NCI-H1694 (cell line): ENCODE measurements at places on chromosomes 12 and 14.
A peak's percentile ranks its signal among the peaks of the same experiment; 100 is the strongest.

DNA sequence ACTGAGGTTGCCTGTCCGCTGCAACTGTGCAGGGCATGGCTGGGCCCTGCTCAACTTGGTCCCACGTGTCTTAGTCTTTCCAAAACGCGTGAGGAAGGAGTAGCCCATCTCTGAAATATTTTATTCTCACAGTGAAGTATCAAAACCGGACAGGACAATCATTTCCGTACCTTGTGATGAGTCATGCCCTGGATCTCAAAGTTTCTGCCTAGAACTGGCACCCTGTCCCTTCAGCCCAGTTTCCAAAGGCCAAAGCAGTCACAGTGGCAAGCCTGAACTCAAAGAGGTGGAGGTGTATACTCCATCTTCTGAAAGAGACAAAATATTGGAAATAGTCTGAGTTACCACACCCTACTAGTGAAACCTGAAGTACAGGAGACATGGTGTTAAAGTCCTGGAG, 28.5 kb upstream of the SRGAP1 start:
- DNase-seq, result no peak

DNA sequence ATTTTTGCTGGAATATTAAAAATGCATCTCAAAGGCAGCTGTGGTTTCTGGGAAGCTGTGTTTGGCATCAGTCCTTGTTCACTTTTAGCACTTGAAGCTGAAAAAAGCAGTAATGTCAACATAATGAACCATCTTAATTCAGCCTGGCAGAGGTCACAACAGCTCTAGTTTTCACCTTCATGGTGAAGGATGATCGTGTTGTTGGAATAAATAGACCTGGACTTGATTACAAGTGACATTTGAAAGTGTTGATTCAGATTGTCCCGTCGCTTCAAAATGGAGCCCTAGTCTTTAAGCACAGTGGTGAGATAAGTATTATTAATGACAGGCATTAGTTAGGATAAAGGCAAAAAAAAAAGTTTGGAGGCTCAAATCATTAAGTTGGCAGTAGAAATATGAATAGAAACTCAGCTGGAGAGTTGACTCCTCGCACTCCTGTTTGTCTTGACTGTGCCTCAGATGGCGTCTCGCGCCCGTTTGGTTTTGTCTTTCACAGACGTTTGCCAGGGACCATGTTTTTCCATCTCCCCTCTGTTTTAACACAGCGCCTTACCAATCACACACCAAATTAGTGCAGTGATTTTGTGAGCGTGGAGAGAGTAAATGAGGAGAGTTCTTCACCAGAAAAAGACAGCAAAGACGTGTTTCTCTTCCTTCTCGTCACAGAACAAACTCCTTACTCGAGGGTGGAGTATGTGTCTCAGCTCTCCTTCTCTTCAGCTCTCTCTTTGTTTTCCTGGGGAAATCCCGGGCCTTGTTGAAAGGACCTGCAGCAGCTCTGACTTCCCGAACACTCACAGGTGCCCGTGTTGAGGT, 53.4 kb upstream of the MMP17 start:
- no peak for DNase-seq

DNA sequence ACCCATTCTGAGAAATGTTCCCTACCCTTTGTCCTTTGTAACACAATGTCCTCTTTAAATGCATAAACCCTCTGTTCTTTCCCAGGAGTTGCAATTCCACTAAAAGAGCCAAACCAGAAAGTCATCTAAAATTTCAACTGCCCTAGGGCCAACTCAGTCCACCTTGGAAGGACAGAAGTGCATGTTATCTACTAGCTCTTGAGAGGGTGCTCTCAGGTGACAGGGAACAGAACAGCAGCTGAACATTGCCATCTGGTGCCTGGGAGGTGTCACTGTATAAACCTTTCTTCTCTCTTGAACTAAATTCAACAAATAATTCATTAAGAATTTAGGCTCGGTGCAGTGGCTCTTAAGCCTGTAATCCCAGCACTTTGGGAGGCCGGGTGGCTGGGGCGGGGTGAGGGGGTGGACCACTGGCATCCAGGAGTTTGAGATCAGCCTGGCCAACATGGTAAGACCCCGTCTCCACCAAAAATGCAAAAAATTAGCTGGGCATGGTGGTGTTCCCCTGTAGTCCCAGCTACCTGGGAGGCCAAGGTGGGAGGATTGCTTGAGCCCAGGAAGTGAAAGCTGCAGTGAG, 10.3 kb upstream of the FERMT2 start:
- DNase-seq, result peak; percentile 25

DNA sequence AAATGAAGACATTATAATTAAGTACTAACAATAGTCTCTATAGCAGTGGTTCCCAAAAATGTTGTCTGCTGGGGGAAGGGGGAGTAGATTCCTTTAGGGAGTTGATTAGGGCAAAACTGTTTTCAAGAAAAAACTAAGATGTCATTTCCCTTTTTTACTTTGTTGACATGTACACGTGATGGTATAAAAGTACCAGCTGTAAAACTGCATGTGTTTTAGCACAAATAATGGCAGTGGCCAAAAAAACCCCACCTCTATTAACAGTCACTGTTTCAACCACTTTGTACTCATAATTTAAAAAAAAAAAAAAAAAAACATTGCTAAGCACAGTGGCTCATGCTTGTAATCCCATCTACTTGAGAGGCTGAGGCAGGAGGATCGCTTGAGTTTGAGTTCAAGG, 61.7 kb downstream of the PPP1R12A start:
- DNase-seq, result no peak

DNA sequence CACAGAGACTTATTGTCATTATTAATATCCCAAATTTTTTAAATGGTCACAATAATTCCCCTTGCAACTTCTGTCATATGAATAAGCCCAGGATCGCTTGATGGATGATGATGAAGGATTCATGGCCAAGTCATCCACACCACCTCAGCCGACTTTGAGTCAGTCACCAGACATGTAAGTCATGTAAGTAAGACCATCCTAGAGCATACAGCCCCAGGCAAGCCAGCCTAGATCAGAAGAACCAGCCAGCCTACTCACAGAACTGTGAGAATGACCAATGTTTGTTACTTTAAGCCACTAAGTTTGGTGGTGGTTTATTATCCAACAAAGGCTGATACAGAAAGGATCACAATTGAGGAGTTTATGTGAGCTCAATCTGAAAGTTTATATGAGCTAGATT, 341.8 kb downstream of the NRXN3 start:
- no peak for DNase-seq

- no peak for DNase-seq
Observed at GRCh38 chr14:61581955-61582615, 113.2 kb upstream of the HIF1A start.

- no peak for DNase-seq
Observed at GRCh38 chr12:43580601-43581000, 28.6 kb upstream of the ADAMTS20 start.

- no peak for DNase-seq
Observed at GRCh38 chr12:89433634-89434033, 81.3 kb upstream of the DUSP6 start.

DNA sequence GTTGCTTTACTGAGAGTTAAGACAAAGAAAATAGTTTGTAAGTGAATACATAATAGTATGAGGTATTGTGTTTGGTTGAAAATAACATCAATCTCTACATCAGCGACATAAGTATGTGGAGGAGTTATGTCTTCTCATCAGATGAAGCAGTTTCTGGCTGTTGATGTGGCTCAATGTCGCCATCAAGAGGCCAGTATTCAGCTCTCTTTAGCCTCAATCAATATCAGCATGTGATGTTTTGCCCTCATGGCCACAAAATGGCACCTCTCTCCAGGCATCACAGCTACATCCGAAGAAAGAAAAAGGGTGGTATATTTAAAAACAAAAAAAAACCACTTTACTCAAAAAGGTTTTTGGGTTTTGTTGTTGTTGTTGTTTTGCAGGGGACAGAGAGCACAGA, 302.3 kb upstream of the TMEM132C start:
- no peak for DNase-seq

DNA sequence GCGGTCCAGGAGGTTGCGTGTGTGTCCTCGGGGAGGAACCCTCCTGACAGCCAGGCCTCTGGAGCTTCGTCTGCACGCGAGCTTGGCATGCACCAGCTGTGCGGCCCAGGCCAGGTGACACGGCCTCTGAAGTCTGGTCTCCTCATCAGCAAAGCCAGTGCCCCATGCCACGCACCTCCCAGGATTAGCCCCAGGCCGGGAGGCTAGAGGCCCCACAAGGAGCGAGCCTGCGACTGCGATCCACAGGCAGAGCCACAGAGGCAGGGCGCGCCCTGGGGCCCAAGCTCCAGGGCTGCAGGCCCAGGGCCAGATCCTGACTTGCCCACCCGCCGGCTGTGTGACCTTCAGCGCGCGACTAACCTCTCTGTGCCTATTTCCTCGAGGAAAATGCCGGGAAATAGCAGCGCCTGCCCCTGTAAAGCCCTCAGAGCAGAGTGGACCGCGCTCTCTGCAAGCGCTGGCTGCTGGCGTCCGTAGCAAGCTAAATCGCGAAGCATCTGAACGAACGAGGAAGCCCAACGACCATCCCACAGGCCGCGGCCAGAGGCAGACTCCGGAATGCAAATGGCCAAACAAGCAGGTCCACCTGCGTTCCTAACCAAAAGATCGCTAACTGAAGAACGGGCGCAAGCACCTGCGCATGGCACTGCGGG, 492 bp upstream of the BTBD6 start:
- DNase-seq, result no peak

DNA sequence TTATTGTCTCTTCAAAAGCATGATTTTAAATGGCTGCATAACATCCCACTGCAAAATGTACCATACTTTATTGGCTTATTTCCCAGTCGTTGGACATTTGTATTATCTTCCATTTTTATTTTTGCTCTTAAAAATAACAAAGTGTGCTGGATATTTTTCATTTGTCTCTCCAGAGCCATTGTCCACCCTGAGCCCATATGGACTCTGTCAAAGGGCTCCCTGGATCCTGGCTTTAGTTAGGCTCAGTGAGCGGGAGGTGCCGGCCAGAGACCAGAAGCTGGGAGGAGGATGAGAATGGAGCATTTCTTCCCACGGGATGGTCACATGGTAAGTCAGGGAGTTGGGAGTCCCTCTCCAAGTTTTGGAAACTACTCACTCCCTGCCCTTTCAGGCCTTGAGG, 296.9 kb downstream of the NUAK1 start:
- DNase-seq, result no peak

GRCh38 chr12:110310763-110311162, 29.7 kb downstream of the ATP2A2 start:
- DNase-seq, result no peak

- DNase-seq, result no peak
Observed at GRCh38 chr12:130813949-130814348, 25.1 kb downstream of the STX2 start.

GRCh38 chr12:104522985-104523722, 66.4 kb downstream of the CHST11 start:
- no peak for DNase-seq

DNA sequence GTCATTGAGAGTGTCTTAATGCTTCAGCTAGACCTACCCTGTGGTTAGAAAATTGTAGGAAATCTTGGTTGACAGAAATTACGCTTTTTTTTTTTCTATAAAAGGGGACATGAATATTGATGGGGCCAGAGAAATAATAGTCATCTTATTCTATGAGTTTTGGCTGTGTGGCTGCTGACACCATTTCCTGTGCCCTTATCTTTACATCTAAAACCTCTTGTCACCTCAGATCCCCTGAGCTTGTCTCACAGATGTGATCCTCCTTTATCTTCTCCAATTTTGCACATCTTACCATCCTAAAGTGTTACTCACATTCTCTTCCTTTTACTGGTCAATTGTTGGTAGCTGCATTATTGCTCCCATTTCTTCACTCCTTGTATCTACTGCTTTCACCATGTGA, 36.1 kb downstream of the ASCL1 start:
- DNase-seq, result no peak

DNA sequence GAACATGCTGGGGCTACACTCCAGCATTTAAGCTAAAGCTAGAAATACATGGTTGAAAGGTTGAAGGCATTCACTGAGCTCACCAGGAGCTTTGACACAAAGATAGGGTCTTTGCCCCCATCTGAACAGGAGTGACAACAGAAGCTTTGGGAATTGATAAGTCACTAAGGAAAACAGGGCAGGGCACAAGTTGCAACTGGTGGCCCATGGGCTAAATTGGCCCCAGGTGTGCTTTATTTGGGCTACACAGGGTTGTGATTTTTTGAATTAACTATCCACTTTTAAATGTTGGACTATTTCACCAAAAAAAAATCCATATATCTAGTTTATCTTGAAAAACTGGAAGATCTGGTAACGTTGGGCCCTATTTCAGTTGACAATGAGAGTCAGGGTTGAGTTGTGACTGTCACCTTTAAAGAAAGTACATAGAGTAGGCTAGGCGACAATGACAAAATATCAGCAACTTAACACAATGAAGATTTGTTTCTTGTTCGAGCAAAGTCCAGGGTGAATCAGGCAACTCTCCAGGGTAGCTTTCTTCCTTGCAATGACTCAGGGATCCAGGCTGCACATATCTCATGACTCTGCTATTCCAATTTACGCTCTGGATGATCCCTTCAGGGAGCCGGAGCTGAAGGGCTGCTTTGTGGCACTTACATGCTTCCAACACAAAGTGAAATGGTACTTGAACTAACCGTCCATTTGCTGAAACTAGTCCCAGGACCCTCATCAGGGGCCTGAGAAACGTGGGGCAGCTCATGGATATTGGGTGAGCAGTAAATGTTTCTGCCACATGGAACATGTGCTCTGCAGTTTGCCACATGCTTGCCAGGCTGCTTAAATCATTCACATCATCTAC, 13.3 kb upstream of the EIF4B start:
- DNase-seq, result no peak

GRCh38 chr12:52740584-52740983, 36.6 kb downstream of the KRT76 start:
- peak; percentile 65 for DNase-seq

- DNase-seq, result no peak
Observed at GRCh38 chr12:131575371-131575770, 135.5 kb upstream of the SFSWAP start.

GRCh38 chr12:76113800-76114757, 29.6 kb upstream of the NAP1L1 start:
- DNase-seq, result no peak

DNA sequence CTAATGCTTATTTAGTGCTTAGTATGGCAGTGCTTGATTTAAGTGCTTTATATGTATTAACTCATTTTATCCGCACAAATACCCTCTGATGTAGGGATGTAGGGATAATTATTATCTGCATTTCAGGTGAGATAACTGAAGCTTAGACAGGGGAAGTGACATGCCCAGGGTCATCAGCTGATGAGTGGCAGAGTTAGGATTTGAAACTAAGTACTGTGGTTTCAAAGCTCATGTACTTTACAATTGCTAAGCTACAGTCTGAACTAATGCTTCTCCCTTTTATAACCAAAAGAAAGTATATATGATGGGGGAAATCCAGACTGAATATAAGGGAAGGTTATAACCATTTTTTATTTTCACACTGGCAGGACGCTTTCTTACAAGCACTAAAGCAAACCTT, 229.6 kb upstream of the NAV3 start:
- DNase-seq, result no peak

DNA sequence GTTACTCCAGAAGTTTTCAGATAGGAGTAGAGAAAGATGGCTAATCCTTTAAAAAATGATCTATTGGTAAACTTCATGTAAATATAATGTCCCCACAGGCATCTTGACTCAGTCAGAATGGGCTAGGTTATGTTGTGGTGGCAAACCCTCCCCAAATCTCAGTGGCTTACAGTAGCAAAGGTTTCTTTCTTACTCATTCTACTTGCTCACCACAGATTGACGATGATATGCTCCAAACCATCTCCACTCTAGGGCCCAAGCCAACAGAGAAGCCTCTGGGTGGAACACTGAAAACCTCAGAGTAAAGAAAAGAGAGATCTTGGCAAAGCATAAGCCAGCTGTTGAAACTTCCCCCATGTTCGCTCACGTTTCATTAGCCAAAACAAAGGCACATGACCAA, 146.4 kb downstream of the EMP1 start:
- no peak for DNase-seq

- peak; percentile 70 for DNase-seq
Observed at GRCh38 chr12:105382771-105383622, 52.5 kb downstream of the C12orf75 start.
